ENCODE measurements at places on chromosomes 1 and 21.

GRCh38 chr1:80566123-80566522, 1234.6 kb upstream of the ADGRL2 start:
- no peak for DNase-seq

DNA sequence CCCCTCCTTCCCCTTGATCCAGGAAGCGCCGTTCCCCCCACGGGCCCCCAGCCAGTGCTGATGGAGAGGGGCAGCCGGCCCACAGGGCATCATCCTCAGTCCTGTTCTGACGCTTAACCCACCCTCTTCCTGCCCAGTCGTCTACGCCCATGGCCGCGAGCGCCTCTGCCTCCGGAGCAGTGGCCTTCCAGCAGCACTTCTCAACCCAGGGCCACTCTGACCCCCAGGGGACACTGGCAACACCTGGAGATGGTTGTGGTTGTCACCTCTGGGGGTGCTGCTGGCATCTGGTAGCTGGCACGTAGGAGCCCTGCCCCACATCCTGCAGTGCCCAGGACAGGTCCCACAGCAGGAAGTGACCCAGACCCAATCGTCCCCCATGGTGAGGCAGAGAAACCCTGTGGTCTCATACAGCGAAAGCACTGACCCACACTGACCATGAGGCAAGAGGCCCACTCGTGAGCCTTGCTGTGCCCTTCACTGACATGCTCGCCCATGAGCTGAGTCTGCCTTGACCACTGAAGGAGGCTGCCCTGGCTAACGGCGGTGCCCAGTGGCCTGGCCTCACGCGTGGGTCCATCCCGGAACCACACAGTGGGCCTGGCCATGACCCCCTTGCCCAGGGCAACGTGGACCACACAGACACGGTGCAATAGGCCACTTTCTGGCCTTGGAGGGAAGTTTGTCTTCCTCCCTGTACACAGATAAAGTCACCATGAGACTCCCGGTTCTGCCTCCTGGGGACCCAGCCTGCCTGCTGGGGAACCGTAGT, 96.8 kb upstream of the ARHGEF16 start:
- no peak for DNase-seq

- DNase-seq, result no peak
Measured at GRCh38 chr1:36965275-36966159, 68.8 kb downstream of the GRIK3 start.

DNA sequence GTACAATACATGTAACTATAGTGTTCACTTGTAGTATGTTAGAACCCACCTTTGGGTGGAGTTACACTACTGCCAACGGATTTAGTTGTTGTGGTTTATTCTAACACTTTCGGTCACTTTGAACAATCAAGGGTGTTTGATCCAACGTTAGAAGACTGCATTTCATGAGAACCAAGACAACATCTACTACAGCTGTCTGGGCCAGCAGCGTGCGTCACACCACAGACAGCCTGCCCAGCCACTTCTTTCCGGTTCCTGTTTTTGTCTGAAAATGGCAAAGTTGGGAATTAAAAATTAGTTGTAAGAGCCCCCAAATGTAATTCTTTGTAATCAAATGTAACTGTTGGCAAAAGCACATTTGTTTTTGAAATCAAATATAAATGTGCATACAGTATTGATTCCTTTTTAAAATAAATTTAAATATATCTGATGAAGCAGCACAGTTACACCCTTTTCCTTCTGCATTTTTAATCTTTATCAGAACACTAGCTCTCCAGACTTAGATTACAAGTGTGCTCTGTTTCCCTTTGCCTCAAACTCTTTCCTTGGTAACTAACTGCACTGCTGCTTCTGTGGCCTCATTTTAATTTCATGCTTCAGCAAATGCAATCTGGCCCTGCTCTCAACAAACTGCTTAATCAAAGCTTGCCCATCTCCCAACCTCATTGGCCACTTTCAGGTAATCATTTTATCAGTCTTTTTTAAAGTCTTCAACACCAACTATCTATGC, 86.6 kb upstream of the DPH5 start:
- DNase-seq, result peak; percentile 63

DNA sequence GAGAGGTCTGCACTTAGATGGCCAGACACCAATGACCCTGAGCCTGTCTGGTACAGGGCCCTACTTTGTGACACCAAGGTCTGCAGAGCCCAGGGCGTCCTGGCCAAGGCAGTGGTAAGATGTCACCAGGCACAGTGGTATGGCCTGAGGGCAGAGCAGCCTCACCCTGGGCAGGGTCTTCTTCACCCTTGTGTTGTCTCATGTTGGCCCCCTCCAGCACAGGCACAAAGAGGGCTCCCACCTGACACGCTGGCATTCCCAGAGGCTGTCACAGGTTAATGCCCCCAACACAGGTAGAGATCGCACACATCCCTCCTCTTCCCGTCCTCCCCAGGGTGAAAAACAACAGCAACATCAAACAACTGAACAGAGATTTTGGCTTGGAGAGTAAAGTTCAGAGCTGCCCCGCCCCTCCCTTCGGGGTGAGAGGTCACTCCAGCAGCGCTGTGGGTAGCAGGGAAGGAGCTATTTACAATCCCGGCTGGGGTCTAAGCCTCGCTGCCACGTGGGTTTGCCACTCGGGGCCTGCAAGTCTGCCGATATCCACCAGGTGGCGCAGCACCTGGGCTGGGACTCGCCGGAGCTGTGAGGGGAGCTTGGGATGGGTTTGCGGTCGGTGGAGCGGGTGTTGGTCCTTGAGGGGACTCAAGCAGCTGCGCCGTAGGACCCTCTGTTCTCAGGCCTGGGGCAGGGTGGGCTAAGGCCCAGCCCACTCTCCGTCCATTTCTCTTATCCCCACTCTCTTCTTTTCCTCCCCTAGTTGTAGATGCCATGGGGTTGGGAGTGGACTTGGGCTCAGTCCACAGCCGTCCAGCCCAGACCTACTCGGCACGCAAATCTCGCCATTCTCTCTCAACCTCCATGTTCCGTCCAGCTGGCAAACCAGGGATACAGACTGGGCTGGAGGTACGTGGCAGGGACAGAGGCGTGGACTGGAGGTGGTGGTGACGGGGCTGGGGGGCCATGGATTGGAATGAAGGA, 12.7 kb downstream of the EFNA3 start:
- DNase-seq, result peak; percentile 94

GRCh38 chr1:47752559-47752958, 244.6 kb downstream of the TRABD2B start:
- no peak for DNase-seq

- peak; percentile 51 for DNase-seq
Measured at GRCh38 chr1:9798236-9799130, 25.3 kb downstream of the CLSTN1 start.

GRCh38 chr1:165857046-165857801, 29.8 kb downstream of the UCK2 start:
- DNase-seq, result no peak

GRCh38 chr1:235607284-235607683, 42.3 kb downstream of the GNG4 start:
- DNase-seq, result no peak

- peak; percentile 82 for DNase-seq
Measured at GRCh38 chr1:31701091-31701736, 2.6 kb downstream of the COL16A1 start.

DNA sequence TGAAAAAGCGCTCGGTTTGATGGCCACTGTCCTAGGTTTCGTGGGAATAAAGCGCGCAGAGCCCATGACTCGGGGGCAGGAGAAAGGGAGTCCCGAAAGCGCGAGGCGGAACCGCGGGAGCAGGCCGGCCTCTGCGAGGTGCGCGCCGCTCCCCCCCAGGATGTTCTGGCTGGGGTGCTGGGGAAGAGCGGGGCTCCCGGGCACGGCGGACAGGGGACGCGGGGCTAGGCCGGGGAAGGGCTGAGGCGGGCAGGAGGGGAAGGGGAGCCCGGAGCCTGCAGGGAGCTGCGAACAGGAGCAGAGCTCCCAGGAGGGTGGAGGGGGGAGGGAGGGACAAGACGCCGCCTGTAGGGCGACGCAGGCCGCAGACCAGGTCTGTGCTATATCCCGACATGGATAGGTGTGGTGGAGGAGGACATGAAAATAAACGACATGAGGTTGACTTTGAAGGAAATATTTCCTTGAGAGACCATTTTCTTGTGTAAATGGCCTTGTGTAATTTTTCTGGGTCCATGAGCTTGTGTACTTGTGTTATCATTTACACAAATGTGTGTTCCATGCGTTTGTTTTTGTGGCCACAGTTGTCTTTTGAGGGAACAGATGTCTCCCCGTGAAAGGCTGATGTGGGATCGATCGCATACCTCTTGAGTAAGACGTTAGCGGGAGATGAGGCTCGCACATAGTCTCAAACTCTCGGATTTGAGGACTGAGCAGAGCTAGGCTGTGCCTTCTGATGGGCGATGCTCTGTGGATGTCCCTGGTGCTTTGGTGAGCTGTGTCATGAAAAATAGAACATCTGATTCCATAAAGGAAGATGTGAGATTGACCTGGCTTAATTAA, 1.3 kb downstream of the PCNT start:
- DNase-seq, result peak; percentile 77

DNA sequence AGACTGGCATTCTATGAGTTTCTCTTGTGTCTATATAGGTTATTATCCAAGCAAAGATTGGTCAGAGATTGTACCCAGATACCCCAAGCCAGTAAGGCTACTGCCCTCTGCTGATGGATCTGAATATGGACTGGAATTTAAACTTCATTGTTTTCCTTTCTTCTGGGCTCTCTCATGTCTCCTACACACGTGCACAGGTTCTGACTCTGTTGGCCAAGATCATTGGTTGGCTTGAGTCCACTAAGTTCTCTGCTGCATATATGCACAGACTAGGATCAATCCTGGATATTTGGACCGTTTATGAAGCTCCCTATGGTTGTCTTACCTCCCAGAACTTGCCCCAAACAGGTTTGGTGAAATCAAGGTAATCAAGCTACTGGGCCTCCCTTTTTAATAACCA, 69.7 kb downstream of the CC2D1B start:
- peak; percentile 62 for DNase-seq

DNA sequence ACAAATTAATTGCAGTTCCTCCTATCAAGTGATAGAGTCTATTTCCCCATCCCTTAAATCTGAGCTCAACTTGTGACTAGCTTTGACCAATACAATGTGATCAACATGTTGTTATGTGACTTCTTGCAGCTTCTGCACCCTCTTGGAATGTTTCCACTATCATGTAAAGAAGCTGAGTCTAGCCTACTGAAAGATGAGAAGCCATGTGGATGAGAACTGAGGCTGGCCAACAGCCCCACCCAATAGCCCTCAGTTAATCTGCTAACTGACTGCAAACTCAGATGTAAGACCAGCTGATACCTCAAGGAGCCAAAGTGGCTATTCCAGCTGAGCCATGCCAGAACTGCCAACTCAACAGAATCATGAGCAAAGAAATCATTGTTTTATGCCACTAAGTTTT, 44.0 kb downstream of the LYST start:
- DNase-seq, result no peak

- no peak for DNase-seq
Measured at GRCh38 chr1:16172964-16173446, 17.1 kb upstream of the EPHA2 start.

- DNase-seq, result no peak
Measured at GRCh38 chr21:25688275-25689155, 46.2 kb downstream of the ATP5PF start.

DNA sequence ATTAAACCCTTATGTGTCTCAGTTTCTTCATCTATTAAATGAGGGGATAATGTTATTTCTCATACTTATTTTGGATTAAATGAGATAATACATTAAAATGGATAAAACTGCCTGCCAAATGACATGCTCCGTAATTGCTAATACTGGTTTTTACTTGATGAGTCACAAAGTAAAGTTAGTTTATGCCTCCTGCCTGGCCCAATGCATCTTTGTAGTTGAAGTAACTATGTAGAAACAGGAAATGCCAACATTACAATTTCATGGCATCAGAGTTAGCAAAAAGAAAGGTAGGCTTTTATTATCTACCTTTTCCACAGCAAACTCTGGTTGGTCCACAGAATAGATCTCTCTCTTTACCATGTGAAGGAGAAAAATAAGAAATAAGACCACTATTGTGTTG, 214.5 kb downstream of the TBX15 start:
- DNase-seq, result no peak

- no peak for DNase-seq
Measured at GRCh38 chr1:154316704-154317103, 4.2 kb upstream of the AQP10 start.

GRCh38 chr1:172342584-172343239, 77.8 kb upstream of the C1orf105 start:
- DNase-seq, result no peak

- no peak for DNase-seq
Measured at GRCh38 chr1:30915491-30916230, 7.1 kb upstream of the SDC3 start.

DNA sequence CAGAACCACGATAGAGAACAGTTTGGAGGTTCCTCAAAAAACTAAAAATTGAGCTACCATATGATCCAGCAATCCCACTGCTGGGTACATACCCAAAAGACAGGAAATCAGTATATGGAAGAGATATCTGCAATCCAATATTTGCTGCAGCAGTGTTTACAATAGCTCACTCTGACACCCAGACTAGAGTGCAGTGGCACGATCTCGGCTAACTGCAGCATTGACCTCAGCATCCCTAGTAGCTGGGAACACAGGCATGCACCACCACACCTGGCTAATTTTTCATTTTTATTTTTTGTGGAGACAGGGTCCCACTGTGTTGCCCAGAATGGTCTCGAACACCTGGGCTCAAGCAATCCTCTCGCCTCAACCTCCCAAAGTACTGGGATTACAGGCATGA, 13.1 kb downstream of the TTC13 start:
- DNase-seq, result no peak

DNA sequence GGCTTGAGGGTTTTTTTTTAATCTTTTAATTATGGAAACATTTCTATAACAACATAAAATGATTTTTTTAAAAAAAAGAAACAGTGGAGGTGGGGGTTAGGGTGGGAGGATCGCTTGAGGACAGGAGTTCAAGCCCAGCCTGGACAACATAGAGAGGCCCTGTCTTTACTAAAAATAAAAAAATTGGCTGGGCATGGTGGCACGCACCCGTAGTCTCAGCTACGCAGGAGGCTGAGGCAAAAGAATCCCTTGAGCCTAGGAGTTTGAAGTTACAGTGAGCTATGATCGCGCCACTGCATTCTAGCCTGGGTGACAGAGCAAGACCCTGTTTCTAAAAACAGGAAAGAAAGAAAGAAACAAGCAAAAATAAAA, 32.2 kb upstream of the RNF11 start:
- DNase-seq, result no peak

DNA sequence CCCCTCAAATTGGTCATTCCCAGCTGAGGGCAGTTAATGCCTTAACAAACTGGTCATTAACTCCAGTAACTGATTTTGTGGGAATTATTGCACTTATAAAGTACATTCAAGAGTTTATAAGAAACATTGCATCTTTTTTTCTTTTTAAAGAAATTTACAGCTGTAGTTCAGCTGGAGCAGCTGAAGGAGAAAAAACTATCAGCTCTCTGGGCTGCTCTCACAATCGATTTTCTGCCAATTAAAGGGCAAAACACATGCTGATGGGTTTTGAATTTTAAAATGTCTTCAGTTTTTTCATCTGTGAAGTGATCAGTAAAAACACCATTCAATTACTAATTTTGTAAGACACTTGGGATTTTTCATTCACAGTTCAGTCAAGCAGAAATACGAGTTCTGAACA, 74.7 kb downstream of the KIFAP3 start:
- DNase-seq, result peak; percentile 33

- no peak for DNase-seq
Measured at GRCh38 chr1:80994934-80995333, 805.8 kb upstream of the ADGRL2 start.

Data from eye (tissue), 1 donor.